ENCODE measurements at places on chromosomes 7 and 10.

GRCh38 chr7:66779669-66780409 is 39.3 kb downstream of the RABGEF1 start:
- no peak for DNase-seq

- DNase-seq: no peak
Observed at GRCh38 chr7:23405240-23405618, 65.1 kb downstream of the IGF2BP3 start.

DNA sequence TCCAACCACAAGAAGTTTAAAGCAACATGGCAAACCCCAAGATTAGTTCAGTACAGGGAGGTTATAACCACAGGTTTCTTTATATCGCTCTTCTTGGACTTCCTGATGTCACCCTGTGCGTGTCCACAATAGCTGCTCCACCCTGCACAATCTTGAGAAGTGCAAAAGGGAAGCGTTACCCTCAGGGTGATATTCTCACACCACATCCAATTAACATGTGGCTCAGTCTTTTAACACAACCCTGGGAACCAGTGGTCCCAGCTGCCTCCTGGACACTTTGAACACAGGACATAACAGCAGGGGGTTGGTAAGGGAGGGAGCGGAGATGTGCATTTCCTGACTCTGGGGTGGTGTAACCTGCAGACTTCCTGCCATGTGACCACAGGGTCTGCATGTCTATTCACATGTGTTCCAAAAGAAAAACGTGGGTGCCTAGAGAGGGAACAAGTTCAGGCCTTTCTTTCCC is 64.6 kb downstream of the GSAP start:
- DNase-seq: peak; percentile 76

- DNase-seq: no peak
Observed at GRCh38 chr7:34341326-34341725, 316.7 kb upstream of the NPSR1 start.

- no peak for DNase-seq
Observed at GRCh38 chr10:18743926-18744325, 84.7 kb downstream of the ARL5B start.

- no peak for DNase-seq
Observed at GRCh38 chr7:84337429-84337828, 142.8 kb upstream of the SEMA3A start.

GRCh38 chr10:77594471-77594783 is 43.2 kb downstream of the KCNMA1 start:
- no peak for DNase-seq

DNA sequence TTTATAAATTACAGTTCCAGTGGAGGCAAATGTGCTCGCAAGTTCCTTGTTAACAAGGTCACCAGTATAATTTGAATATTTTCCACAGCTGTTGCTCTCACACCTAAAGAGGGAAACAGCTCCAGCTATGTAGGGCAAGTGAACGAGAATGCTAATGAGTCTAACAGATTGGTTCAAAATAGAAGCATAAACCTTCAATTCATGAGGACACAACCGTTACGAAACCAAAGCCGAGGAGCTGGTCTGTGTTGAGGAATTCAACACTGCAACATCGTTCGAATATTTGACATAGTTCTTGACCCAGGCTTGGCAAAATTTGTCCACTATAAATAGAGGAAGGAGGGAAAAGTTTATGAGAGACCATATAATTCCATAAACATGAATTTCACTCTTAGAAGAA is 161.3 kb downstream of the KLF6 start:
- no peak for DNase-seq

DNA sequence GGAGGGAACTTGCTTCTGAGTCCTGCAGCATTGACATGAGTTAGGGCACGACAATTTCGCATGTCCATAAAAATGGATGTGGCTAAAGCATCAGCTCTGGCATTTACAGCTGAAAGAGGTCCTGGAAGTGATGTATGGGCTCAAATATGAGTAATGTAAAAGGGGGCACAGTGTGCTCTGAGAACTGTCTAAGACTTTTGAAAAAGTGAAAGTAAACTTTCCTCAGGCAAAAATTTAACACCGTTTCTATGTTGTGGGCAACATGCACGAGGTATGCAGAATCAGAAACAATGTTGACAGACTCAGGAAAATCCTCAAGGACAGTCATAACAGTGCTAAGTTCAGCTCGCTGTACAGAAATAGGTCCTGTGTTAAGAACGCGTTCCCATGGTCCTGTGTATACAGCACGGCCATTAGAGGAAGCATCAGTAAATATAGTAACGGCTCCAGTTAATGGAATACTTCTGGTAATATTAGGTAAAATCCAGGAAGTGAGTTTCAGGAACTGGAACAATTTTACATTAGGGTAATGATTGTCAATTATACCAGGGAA is 37.9 kb upstream of the AKR1C2 start:
- DNase-seq: no peak

DNA sequence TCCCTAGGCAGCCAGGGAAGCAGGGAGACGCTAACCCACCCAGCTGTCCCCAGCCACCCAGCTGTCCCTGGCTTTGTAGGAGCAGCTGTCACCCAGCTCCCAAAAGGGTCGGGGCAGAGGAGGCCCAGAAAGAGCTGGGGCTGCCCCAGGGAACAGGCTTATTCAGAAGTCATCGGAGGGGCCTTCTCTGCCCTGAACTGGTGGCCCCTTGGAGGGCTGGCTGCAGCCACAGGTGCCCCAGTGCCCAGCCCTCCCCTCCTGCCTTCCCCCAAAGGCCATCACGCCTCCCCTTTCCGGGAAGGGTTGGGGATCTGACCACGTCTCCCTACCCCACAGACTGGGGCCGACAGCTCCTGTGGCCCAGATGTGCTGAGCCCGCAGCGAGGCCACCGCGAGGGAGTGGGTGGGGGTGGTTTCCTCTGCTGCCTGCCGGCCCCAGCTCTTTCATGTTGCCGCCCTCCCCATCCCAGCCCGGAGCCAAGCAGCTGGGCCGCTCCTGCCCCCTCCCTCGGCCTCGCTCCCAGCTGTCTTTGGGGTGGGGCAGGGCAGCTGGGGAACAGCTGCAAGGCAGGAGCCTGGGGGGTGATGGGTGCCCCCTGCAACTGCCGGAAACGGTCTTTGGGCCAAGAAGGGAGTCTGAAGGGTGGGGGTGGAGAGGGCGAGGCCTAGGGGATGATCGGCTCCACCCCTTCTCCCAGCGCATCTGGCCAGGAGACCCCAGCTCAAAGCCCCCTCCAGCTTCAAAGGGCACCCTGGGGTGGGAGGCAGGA is 16.8 kb downstream of the TRIM8 start:
- peak; percentile 77 for DNase-seq

DNA sequence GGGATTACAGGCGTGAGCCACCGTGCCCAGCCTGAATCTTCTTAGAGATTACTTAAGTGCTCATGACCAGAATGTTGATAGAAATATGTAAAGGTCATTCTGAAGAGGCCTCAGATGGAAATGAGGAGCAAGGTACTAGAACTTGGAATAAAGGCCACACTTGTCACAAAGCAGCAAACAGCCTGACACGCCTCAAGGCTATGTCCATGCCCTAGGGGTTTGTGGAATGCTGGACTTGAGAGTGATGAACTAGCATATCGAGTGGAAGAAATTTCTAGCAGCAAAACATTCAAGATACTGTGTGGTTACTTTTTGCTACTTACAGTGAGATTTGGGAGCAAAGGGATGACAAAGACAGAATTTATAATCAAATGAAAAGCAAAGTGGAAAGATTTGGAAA is 39.0 kb downstream of the ZNF438 start:
- DNase-seq: no peak

DNA sequence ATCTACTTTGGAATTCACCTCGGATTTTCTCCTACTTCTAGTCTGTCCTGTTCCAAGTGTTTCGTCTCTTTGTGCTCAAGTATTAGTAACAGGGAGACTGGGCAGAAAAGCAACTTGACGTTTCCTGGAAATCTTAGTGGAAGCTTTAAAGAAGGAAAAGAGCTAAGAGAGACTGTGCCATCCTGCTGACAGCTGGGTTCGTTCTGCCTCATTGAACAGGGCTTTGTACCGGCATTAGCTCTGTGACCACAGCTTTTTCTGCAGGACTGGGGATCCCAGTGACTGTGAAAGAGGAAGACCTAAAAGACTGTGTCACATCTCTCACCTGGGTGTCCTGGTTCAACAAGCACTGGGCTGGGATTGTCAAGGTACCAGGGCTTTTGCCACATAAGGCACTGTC is 70.8 kb upstream of the CDCA7L start:
- DNase-seq: no peak

DNA sequence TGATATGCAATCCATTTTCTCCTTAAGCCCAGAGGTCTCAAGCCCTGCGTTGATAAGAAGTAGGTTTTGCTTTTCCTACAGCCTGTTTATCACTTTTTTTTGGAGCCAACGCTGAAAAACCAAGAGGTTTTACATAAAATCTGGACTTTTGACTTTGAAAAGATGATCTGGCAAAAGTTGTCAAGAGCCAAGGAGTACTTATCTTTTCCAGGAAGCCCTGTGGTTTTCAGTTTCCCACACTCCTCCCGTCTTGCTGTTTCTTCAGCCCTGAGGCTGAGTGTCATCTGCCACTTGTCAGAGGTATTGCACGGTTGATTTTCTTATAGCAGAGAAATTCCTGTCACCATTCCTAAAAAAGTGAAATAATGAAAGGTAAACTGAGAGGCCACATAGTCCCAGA is 108.7 kb downstream of the TYW1 start:
- no peak for DNase-seq

DNA sequence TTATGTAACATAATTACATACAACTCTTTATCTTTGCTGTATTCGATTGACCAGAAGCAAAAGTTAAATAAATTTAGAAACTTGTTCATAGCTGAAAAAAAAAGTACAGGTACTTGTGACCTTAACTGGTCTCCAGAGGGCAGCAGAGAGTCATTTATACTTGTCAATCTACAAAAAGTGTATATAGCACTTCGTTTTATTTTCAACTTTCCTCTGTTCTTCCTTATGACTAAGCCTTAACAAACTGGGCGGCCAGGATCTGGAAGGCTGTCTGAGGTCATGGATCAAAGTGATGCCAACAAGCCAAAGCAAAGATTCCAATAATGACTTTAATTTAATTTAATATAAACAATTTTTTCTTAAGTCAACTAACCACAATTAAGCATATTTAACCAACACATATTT is 29.8 kb downstream of the C10orf67 start:
- DNase-seq: peak; percentile 34

DNA sequence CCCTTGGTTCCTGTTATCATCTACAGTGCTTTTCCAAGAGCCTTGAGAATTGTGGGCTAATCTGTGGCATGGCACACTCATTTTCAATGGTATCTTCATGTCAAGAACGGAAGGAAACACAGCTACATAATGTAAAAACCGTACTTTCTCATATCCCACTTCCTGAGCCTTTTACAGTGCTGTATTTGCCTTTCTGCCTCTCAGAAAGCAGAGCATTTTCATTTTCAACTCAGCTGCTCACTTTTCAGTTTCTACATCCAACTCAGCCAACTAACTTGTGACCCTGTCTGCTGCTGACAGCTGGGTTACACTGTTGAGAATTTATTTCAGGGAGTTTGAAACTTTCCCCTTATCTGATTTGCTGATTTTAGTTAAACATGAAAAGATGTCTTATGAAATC is 875.8 kb upstream of the KCND2 start:
- DNase-seq: no peak

DNA sequence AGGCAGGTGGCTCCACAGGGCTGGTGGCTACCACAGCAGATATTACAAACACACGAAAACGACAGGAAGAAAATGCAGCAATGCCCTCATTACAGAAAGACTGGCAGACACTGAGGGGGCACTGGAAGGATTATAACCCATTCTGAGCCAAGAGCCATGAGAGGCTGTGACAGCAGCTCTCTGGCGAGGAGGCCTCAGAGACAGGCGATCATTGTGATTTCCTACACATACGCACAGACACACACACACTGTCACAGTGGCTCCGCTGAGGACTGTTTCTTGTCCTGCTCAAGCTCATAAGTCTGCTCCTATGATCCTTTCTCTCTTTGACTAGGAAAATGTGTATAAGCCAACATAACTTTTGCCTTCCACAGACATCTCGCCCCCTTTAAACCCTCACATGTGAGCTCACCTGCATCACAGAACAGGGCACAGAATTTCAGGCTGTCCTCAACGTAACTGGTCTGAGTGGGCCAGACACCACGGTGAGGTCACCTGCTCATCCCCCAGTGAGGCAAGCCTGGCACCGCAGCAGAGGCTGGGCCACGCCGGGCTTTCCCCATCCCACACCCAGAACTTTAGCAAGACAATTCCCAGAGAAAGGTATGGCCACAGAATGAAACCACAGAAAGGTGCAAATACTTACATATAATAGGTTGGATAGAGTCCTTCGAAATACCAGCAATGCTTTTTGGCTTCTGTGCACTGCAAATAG is 51.7 kb downstream of the VOPP1 start:
- no peak for DNase-seq

GRCh38 chr10:88835096-88835909 is 16.3 kb downstream of the ANKRD22 start:
- peak; percentile 91 for DNase-seq

DNA sequence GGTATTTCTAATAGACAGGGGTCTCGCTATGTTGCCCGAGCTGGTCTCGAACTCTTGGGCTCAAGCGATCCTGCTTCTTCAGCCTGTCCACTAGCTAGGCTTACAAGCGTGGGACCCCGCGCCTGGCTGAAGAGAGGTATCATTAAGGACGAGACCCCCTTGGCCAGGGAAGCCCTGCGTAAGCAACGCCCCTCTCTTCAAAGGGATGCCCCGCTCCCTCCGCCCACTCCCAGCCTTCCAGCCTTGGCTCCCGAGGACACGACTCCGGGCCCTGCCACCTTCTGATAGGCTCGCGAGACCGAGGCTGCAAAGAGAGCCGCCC is 220 bp upstream of the ZKSCAN5 start:
- no peak for DNase-seq

DNA sequence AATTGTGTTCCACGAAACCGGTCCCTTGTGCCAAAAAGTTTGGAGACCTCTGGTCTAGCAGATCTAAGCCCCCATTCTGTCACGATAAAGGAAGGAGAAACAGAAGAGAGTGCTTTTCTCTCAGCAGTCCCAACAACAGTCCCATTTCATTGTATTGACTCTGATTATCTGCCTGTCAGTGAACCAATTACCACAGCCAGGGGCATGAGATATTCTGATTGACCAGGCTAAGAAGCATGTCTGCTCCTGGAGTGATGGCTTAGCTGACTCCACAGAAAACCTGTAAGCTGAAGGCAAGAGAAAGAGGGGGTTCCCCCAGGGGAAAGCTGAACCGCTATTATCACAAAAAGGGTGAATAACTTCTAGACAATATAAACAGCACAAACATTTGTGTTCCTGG is 765.4 kb downstream of the SORCS1 start:
- DNase-seq: no peak

DNA sequence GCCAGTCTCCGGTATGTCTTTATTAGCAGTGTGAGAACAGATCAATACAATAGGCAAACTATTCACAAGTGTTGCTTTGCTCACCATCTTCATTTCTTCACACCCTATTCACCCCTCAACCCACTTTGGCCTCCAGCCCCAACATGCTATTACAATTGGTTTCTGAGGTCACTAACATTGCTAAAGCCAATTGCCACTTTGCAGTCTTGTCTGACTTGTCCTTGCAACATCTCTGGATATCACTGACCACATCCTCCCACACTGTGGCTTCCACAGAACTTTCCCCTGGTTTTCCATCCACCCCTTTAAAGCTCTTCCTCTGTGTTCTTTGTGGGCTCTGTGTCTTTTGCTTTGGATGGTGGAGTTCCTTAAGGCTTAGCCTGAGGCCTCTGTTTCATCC is 5.2 kb upstream of the APBB1IP start:
- no peak for DNase-seq

GRCh38 chr7:135169964-135170273 is 588 bp downstream of the CYREN start:
- DNase-seq: no peak
